ENCODE measurements at places on chromosomes 12 and 14.

DNA sequence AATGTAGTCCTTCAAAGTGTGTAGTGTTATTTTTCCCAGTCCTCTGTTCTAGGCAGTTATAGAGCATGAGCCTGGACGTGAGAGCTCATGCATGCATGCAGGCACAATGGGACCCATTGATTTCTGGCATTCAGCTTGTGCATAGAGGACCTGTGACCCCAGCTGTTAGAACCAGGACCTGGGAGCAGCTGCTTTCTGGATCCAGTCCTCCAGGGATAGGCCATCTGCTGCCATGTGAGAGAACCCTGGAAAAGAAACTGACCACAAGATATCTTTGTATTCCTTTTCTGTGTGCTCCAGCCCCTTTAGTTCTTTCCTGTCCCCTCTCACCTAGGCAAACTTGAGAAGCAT, 76.9 kb downstream of the SUSD6 start:
- no peak for DNase-seq

DNA sequence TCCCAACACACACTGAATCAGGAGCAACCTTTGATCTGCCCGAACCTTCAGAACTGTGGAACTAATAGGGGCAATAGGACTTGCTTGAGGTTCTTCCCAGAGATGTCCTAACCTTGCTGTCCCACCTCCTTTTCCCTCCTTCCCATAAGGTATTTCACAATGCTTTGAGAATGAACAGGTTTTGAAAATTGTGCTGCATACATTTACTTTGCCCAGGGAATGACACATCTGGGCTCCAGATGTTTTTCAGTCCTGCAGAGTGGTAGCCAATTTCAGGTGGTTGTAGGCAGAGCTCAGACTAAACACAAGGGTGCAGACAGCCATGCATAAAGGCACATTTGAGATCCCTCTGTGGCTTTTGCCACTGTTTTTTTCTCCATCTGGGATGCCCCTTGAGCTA, 206.7 kb upstream of the PWP1 start:
- no peak for DNase-seq

- no peak for DNase-seq
These were observed 9.3 kb downstream of the TESPA1 start for GRCh38 chr12:54975272-54975671.

DNA sequence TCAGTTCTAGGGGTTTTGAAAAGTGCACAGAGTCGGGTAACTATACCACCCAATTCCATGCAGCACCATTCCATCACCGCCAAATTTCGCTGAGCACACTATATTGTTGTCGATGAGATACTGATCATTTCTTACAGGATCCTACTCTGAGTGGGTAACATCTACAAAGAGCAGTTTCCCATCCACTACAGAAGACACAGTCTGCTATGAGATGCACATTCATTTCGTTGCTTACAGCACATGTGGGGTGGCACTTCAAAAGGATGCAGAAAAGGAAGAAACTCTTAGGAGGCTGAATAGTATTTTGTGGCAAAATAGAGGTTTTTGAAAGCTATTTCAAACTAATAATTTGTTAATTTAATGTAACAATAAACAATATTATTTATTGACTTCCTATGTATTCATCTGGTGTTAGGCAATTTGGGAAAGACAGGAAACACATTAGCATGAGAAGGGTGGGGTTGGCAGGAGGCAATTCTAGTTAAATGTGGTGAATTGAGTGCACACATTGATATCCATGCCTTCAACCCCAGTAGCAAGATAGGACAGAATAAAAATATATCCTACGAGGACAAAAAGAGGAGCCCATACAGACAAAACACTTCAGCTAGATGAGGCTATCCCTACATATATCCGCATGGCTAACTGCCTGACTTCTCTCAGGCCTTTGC, 186.8 kb upstream of the PARP11 start:
- DNase-seq, result no peak

- peak; percentile 76 for DNase-seq
These were observed 11.8 kb upstream of the OR6S1 start for GRCh38 chr14:20652996-20653975.

- peak; percentile 38 for DNase-seq
These were observed 111.9 kb upstream of the CCDC175 start for GRCh38 chr14:59688224-59689170.

DNA sequence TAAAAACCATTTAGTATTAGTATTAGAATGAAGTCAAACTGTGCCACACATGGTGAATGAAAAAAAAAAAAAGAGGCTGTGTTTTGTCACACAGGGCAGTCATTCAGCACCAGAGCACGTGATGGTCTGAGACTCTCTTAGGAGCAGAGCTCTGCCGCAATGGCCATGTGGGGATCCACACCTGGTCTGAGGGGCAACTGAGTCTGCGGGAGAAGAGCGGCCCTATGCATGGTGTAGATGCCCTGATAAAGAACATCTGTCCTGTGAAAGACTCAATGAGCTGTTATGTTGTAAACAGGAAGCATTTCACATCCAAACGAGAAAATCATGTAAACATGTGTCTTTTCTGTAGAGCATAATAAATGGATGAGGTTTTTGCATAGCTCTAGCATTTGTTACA, 12.2 kb upstream of the BDKRB1 start:
- DNase-seq, result no peak

- DNase-seq, result no peak
These were observed 20.0 kb downstream of the PTHLH start for GRCh38 chr12:27952510-27952909.

DNA sequence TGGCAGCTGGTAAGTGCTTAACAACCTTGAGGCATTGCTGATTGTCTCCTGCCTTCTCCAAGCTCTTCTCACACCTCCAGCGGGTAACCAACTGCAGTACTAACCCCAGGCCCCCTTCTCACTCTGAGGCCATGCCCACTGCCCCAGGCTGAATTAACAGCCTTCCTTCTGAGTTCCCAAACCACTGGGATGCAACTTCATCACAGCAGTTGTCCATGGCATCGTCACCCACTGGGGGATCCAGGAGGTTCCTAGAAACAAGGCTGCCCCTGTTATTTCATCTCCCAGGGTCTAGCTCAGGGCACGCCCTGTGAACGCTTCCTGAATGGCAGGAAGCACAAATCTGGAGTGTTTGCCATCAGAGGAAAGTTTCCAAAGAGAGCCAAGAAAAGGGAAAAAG, 58.0 kb downstream of the SYNE3 start:
- no peak for DNase-seq

DNA sequence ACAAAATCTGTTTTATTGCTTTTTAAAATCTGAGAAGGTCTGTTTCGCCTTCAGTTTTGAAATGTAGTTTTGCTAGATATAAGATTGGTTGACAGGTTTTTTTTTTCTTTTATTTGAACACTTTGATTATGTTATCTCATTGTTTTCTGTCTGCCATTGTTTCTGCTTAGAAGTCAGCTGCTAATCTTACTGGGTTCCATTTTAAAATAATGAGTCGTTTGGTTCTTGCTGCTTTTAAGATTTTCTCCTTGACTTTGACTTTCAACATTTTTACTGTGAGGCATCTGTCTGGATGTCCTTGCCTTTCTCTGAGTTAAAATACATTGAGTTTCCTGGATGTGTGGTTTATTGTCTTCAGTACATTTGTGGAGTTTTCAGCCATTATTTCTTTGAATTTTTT, 56.7 kb downstream of the ADIPOR2 start:
- no peak for DNase-seq

DNA sequence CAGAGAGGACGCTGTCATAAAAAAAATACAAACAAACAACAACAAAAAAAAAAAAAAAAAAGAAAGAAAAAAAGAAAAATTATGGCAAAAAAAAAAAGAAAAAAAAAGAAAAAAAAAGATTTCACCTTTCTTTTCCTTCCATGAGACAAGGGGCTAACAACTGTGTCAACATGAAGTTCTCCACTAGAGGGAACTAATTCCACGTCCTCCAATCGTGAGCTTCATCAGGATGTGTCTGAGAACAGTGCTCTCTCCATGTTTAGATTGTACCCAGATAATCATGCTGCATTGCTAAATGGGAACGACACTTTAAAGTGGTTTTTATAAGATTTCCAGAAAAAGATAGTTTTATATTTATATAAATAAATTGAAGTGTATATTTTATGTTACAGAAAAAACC, 96.2 kb upstream of the PTPRB start:
- DNase-seq, result peak; percentile 62

GRCh38 chr14:101439023-101439422, 122.3 kb upstream of the DIO3 start:
- peak; percentile 22 for DNase-seq

- DNase-seq, result no peak
These were observed 319.9 kb downstream of the TMEM121 start for GRCh38 chr14:105846312-105846711.

- no peak for DNase-seq
These were observed 112.2 kb downstream of the CACNA1C start for GRCh38 chr12:2165021-2165420.

GRCh38 chr14:96136371-96137005, 68.2 kb upstream of the BDKRB2 start:
- peak; percentile 59 for DNase-seq

DNA sequence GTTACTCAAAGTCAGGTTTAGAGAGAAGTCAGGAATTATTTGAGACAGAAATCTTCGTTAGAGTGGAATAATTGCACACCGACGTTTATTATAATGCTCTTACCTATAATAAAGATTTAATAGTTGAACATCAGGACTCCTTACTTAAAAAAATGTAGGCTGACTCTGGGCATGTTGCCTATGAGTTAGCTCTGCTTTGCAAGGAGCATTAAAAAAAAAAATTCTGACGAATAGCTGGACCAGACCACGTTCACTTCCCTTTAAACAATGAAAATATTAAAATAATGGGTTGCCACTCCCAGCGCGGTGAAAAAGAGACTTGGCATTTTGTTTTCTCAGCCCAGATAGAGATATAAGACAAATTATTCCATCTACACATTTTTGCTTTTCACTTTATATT, 574 bp upstream of the FANCM start:
- DNase-seq, result peak; percentile 22

- DNase-seq, result peak; percentile 93
These were observed 142.8 kb downstream of the PAWR start for GRCh38 chr12:79547735-79548609.

Data from fibroblast of gingiva (primary cell).